ENCODE measurements at places on chromosomes 3 and 15.

DNA sequence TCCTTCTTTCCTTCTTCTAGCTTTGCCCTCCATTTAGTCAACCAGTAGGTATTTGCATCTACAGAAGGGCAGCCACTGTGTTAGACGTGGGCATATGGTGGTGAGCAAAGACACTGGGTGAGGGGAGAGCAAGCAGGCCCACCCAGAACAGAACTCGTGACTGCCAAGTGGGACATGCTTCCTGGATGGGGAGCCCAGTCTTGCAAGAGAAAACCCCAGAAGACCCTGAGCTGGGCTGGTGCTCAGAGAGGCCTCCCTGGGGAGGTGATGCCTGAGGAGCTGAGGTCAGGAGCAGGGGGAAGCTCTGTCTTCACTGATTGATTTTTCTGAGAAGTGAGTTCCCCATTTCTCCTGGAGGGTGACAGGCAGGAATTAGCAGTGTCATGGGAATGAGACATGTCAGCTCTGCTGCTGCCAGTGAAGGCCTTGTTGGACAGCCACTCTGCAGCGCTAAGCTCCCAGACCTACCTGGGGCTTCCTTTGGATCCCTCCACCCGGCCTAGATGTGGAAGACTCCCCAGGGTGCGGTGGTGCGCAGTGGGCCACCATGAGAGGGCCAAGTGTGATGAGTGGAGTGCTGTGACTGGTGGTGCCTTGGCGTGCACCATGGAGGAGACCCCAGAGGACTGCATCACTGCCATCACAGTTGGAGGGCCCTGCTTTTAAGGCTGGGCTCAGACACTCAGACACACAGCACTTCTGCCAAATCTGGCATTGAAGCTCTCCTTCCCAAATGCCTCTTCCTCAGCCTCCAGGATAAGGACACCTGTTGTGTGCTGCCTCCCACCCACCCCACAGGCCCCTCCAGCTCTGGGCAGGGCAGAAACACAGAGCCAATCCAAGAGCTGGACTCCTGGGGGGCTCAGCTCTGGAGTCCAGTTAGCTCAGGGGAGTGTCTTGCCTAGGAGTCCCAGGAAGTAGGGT is 40.0 kb upstream of the TOPBP1 start:
- DNase-seq, result no peak

DNA sequence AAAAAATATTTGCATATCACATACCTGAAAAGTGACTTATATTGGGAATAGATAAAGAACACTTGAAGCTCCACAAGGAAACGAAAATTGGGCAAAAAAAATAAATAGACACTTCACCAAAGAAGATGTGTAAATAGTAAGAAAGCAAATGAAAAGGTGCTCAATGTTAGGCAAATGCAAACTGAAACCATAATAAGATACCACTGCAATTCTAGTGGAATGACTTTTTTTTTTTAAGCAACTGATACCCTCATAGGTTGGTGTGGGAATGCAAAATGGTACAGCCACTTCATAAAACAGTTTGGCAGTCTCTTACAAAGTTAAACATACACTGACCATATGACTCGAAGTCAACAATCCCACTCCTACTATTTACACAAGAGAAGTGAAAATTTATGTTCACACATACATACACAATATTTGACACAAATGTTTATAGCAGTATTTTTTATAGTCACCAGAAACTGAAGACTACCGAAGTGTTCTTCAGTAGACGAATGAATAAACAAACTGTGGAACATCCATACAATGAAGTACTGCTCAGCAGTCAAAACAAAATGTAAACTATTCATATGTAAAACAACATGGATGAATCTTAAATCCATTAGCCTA is 176.3 kb downstream of the ZMAT3 start:
- no peak for DNase-seq

DNA sequence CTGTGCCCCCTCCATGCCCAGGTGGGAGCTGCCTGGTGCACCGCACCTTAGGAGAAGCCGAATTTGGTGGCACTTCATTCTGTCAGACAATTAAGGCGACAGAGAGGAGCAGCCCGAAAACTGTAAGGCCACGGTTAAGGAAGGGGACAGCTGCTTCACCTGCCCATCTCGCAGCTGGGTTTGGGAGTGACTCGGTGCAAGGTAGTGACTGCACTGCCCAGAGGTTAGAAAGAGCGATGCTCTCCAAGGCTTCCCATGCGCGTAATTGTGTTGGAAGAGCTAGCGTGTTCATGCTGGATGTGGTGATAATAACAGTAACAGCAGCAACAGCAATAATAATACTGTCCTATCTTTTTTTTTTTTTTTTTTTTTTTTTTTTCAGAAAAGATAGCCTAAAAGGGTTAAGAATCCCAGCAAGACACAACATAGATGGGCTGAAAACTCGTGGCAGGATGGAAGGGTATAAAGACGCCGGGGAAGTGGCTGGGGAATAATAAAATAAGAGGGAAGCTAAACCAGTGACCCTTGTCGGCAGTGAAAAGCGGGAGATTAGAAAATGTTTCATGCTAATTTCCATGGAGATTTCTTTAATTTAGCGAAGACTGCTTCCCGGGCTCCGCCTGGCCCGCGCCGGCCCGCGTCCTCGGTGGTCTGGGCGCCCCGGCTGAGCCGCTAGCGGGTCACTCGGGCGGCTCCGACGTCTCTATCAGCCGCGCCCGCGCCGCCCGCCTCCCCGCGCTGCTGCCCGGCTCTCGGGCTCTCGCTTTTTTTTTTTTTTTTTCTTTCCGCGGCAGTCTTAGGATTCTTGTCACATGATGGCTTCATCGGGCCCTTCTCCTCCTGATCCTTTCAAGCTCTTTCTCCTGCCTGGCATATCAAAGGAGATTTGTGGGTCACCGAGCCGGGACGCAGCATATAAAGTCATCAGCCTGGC is 617.1 kb downstream of the NR2F2 start:
- no peak for DNase-seq

GRCh38 chr3:152608696-152609594 is 226.0 kb upstream of the P2RY1 start:
- DNase-seq, result no peak

DNA sequence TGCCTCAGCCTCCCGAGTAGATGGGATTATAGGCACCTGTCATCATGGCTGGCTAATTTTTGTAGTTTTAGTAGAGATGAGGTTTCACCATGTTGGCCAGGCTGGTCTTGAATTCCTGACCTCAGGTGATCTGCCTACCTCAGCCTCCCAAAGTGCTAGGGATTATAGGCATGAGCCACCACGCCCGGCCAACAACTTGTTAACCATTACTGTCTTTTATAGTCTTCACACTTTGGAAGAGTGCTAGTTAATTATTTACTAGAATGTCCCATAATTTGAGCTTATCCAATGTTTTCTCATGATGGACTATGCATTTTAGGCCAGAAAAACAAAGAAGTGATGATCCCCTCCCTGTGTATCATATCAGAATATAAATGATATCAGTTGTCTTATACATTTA is 288.6 kb upstream of the CBLB start:
- no peak for DNase-seq

- DNase-seq, result no peak
Observed at GRCh38 chr3:16809993-16810392, 74.8 kb upstream of the PLCL2 start.

- DNase-seq, result peak; percentile 5
Observed at GRCh38 chr15:48946074-48946839, 17.5 kb downstream of the SHC4 start.

GRCh38 chr3:150299201-150299600 is 108.9 kb upstream of the TSC22D2 start:
- DNase-seq, result no peak

GRCh38 chr3:177102553-177102952 is 94.7 kb downstream of the TBL1XR1 start:
- DNase-seq, result no peak

- no peak for DNase-seq
Observed at GRCh38 chr15:92116330-92116729, 262.8 kb downstream of the SLCO3A1 start.

DNA sequence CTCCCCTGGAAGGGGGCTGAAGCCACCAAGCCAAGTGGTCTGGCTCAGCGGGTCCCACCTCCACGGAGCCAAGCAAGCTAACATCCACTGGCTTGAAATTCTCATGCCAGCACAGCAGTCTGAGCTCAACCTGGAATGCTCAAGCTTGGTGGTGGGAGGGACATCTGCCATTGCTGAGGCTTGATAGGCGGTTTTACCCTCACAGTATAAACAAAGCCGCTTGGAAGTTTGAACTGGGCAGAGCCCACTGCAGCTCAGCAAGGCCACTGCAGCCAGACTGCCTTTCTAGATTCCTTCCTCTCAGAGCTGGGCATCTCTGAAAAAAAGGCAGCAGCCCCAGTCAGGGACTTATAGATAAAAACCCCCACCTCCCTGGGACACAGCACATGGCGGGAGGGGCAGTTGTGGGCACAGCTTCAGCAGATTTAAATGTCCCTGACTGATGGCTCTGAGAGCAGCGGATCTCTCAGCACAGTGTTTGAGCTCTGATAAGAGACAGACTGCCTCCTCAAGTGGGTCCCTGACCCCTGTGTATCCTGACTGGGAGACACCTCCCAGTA is 23.2 kb upstream of the IGSF10 start:
- no peak for DNase-seq

- DNase-seq, result no peak
Observed at GRCh38 chr15:100249096-100249815, 92.5 kb downstream of the ADAMTS17 start.

DNA sequence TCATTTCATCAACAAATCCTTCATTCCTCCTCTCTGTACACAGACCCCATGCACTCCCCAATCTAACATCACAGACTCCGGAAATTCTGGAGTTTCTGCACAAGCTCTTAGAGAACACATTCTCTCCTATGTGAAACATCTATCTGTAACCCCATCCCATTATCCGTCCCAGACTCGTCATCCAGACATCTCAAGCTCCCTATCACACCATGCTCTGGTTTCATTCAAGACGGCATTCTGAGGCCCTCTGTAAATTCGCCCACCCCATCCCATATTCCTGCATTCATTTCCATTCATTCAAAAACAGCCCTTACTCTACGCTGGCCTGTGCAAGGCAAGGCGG is 575 bp downstream of the LEO1 start:
- no peak for DNase-seq

DNA sequence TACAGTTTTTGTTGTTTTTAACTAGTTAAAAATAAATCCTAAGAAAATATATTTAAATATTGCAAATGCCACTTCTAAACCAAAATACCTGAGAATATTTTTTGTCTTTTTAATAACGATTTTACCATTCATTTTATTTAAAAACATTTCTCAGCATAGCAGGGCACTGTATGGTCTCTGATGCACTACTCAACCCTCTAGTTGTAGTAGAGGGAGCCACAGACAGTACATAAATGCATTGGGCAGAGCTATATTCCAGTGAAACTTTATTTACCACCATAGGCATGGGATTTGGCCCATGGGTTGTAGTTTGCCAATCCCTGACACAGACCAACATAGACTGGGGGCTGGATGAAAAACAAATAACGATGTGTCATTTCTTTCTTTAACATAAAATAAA is 214.4 kb upstream of the UBE2E1 start:
- no peak for DNase-seq

DNA sequence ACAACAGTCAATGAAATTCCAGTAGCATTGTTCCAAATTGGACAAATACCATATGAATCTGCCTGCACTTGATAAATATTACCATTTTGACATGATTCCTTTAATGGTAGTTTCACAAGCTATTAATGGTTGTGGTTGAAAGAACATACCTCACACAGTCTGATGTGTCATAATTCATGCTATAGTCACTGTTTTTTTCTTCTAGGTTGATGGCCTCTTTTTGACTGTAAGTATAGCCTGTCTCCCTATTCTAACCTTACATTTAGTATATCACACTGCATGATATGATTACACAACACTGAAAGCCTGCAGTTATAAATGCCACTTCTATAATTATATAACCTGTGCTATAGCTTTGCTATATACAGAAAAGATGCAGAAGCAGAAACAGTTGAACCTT is 834.1 kb downstream of the NSUN3 start:
- no peak for DNase-seq

- DNase-seq, result no peak
Observed at GRCh38 chr3:185680231-185680630, 94.1 kb downstream of the SENP2 start.

DNA sequence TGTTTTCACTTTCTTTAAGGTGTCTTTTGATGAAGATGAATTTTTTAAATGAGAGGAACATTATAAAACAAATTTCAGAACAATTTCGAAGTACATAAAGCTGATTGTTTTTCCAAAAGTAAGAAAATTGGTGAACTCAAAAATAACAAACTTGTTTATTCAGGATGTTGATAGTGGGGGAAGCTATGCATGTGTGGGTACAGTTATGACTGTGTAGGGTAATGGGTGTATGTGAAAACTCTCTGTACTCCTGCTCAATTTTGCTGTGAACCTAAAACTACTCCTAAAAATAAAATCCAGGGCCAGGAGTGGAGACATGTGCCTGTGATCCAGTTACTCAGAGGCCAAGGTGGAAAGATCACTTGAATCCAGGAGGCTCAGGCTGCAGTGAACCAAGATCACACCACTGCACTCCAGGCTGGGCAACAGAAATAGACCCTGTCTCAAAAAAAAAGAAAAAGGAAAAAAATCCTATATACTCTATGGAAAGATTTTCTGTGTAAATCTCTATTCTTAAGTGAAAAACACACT is 37.2 kb downstream of the PIK3CB start:
- no peak for DNase-seq

DNA sequence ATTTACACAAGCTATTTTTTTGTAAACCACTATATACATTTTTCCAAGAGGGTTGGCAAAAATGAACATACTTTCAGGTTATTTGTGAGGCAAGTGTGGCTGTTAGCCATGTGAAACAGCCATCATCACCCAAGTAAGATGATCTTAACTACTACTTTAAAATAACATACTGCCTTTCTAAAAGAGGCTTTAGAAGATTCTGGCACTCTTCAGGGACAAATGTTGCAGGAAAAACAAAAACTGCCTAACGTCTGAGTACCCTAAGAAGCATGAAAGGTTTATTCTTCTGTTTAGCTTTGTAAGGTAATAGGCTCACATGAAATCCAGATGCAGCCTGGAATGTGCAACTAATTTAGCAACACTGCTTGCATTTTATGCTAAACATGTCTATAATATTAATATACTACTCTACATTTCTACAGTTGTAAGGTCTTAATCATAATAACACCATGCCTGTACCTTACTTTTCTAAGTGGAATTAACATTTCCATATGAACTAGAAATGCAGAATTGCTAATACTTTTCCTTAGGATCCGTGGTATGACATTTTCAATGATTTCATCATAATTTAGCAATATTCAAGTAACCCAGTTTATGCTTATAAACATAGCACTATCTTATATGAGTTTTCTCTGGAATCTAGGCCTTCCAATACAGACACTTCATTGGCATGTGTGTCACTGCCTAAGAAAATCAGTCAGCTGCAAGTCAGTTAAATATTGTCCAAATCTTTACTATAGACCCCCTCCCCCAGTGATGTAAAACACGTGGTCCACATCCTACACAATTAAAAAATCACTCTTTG is 4.5 kb upstream of the LSAMP start:
- DNase-seq, result no peak

DNA sequence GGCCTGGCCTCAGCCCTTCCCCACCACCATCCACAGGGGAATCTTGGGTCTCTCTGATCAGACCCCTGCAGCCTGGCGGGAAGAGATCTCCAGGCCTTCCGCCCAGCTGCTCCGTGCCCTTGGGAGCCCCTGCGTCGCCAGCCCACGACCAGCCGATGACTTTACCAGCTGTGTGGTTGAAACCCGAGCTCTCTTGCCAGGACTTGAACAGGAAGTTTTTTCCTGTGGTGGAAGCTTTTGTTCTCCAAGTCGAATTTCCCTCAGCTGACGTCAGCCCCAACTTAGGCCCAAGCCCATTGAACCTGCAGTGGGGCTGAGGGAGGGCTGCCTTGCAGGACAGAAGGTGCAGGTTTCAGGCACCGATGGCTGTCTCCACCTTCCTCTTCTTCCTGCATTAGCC is 51.7 kb upstream of the SMAD3 start:
- DNase-seq, result peak; percentile 82

All from Kasumi-1 (cell line).